Stimulated activated CD8-positive, alpha-beta memory T cell treated with anti-CD3 and anti-CD28 coated beads, Interleukin-15, amount 100 ng/mL, for 1 hour (primary cell): ENCODE measurements at places on chromosomes 2 and 18.

DNA sequence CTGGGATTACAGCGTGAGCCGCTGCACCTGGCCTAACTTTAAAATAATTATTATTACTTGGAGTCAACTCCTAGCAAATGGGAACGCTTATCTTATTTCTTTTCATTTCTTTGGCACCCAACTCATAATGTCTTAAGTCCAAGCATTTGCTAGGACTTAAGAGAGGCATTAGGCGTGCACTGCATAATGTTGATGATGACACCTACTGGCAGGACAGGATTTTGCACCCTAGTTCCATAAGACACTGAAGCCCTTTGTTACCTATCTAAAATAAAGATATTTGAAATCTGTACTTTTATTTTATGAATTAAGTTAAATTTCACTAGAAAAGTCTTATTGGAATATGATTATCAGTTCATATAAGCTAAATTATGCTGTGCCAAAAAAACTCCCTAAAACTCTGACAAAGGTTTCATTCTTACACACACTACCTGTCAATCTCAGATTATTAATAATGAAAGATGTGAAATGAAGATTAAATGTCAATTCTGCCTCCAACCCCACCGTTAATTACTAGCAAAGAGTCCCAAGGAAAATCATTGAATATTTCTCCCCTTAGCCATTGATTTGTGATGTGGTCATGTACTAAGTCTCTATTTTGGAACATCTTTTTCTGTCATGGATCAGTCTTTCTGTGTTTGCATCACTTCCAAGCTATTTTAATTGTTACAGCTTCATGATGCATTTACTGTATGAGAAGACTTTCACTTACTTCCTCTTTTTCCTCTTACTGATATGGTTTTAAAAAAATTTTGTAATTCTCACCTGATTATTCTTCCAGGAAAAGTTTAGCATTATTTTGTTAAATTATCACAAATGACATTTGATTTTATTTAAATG is 12.7 kb upstream of the CDH2 start:
- DNase-seq = no peak

- no peak for DNase-seq
These were observed 261.8 kb upstream of the LINC00305 start for GRCh38 chr18:64410685-64411084.

DNA sequence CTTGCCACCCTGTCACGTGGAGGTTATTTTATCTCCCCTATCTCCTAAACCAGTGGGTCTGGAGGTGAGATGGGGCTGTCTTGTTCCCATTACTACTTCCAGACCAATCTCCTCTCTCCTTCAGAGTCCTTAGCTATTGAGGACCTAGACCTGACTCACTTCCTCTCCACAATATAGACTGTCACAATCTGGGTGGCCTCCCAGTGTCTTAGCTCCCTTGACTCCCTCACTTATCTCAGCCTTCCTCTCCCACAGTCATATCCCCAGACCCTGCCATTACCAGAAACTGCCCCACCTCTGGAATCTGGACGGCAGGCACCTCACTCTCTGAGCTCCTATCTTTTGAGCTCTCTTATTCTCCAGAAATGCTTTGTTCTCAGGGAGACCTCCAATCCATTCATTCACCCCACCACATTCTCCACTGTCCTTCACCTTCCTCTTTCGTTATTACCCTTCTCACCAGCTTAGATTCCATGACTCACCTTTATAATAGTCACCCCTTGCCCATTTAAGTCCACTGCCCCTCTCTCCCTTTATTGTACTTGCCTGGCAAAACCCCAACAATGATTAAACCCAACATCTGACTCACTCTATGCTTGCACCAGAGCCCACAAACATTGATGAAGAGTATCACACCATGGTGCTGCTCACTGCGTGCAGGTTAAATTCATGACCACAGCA is 23.3 kb upstream of the SIX3 start:
- DNase-seq = no peak

DNA sequence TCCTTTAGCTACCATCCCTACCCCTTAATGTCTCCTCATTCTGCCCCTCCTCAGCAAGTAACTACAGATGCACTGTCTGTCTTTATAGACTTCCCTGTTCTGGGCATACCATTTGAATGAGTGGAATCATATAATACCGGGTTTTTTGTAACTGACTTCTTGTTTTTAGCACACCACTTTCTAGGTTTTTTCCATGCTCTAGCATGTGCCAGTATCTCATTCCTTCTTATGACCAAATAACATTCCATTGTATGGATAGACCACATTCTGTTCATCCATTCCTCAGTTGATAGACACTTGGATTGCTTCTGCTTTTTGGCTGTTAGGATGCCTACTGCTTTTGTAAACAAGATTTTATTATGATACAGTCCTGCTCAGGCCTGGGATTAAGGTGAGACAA is 154.7 kb downstream of the TSN start:
- no peak for DNase-seq

DNA sequence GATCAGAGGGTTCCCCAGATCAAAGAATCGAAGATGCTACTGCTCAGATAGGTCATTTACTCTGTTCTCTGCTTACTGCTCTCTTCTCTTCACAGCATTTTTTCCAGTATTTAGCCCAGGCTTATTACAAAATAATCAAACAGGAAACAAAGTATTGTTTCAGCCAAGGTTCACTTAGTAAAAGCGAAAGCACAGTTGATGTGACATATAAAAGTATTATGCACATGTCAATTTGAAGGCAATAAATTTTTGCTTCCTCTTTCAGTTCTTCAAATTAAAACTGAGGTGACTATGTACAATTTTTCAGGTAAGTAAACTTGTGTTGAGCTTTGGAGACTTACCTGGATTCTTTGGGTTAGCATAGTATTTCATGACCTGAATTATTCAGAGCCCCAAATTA is 262.8 kb upstream of the CHST9 start:
- DNase-seq = no peak

GRCh38 chr2:33230842-33231241 is 245.6 kb upstream of the RASGRP3 start:
- DNase-seq = no peak

GRCh38 chr2:119122663-119123062 is 35.9 kb downstream of the C1QL2 start:
- no peak for DNase-seq

GRCh38 chr2:217743966-217744761 is 258.6 kb downstream of the TNS1 start:
- DNase-seq = no peak

DNA sequence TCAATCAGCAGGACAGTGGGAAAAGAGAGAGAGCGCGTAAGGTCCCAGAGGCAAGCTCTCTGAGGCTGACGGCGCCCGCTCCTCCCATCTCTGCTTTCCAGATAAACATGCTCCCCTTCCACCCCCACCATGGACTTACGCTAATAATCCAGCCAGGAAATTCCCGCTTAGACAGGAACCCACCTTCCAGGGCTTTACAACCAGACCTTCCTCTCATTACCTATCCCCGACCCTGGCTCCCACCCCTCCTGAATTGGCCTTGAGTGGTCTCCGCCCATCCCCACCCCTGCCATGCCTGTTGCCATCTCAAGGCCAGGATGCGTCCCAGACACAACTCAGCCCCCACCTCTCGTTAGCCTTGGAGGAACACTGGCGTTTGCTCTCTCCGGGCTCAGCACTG is 131.1 kb downstream of the SMAD2 start:
- DNase-seq = no peak

GRCh38 chr2:39481611-39482010 is 44.5 kb upstream of the MAP4K3 start:
- DNase-seq = no peak

- DNase-seq = no peak
These were observed 139.9 kb downstream of the THADA start for GRCh38 chr2:43455731-43456642.

DNA sequence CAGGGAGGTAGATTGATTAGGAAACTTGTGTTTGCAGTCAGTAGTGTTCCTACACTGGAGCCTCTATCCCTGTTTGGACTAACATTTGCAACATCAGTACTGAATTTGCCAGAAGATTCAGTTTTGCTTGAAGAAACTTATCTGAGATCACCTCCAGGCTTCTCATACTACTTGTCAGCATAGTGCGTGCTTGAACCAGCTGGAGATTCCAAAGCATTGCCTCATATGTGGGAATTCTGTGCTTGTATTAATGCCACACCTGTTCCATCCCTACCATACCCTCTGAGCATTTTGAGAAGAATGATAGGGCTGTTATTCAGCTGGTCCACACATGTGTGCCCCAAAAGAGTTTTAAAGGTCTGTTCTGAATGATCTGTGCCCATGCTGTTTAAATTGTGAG is 148.7 kb downstream of the RAPGEF4 start:
- DNase-seq = no peak

GRCh38 chr2:22002066-22002465 is 878.3 kb downstream of the TDRD15 start:
- no peak for DNase-seq

DNA sequence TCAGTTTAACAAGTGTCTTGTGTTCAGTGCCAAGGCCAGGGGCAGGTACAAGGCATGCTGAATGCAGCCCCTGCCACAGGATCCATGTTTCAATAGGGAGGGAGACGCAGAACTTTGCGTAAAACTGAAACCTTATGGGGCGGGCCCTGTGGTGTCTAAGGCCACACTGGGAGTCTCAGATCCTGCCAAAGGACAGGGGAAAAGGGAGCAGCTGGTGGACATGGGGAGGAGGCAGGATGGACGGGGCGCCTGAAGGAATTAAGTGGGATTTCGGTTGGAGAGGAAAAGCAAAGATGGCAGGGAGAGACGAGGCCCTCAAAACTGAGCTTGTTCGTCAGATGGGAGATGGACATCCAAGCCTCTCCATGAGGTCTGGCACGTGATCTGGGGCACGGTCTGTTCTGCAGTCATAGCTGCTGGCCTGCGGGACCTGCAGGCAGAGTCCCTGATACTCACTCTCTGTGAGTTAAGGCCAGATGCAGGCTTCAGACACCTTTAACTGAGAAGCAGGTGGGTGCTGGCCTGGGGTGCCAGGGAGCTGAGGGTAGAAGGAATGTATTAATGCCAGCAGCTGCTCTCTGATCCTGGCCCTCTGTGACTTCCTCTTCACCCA is 48.8 kb downstream of the TCF7L1 start:
- DNase-seq = no peak

GRCh38 chr18:57220480-57220879 is 73.6 kb downstream of the BOD1L2 start:
- no peak for DNase-seq

DNA sequence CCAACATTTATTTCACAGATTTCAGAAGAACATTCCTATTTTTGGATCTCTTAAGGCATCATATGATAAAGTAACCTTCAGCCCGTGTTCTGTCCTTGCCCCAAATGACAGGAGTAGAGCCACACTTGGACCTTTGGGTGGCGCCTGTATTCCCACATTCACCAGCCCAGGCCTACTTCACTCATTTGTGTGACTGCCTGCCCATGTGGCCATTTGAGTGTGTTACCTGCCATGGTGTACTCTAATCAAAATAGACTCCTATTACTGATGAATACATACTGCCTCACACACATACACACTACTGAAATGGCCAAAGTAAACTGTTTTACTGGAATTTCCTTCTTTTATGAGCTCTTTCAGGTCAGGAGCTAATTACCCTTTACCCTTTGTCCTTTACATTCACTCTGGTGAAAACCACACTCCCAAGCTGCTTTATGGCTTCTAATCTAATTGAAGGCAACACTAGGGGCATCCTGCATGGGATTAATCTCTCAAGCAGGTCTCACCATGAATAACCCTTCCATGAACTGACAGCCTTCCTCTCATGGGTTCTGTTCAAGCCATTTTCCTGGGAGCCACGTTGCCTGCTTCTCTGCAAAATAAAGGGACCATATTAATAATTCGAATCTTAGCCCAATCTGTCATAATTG is 271.0 kb upstream of the GALNT5 start:
- DNase-seq = no peak

DNA sequence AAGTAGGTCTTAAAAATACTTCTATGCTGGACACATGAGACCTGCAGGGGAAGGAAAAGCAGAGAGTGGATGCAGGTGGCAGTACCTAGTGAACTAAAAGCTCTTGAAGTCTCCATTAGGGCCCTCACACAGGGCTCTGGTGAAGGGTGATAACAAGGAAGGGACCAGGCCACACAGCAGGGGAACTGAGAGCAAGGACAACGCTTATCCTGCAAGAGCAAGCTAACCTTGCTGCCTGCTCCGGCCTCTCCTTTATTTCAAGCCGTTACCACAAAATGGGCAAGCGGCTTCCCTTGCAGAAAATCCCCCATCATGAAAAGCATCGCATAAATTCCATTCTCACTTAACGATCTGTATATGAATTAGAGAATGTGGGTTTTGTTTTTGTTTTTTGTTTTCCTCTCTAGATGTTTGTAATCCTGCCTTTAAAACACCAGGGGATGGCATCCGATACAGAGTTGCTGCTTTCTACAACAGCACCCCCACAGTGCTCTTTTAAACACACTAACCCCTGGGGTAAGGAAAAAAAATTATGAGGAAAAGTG is 64.5 kb downstream of the CACNB4 start:
- DNase-seq = no peak

GRCh38 chr18:59874166-59874565 is 25.6 kb upstream of the PMAIP1 start:
- DNase-seq = no peak

DNA sequence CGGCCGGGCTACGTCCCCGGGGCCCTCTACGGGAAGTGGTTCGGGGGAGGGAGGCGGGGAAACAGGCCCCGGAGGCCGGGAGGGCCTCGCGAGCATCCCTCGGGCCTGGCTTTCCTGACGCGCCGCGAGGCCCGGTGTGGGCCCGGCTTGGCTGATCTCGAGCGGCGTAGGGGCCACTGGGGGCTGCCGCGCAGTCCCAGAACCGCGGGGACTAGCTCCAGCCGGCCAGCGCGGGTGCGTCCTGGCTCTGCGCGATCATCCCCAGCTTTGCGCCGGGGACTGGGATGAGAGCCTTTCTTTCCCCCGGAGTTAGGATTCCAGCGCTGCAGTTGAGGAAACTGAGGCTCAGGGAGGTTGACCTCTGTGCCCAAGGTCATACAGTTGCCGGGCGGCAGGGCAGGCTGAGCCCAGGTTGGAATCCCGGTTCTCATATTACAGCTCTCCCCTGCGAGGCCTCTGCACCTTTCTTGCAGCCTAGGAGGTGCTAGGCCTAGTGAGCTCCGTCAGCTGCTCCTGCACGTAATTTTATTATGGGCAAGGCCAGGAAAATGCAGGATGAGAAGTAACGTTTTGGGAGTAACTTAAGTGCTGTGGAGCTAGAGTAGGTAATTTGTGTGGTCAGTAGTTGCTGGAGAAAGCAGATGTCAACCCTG is 501 bp downstream of the LPIN1 start:
- DNase-seq = no peak

DNA sequence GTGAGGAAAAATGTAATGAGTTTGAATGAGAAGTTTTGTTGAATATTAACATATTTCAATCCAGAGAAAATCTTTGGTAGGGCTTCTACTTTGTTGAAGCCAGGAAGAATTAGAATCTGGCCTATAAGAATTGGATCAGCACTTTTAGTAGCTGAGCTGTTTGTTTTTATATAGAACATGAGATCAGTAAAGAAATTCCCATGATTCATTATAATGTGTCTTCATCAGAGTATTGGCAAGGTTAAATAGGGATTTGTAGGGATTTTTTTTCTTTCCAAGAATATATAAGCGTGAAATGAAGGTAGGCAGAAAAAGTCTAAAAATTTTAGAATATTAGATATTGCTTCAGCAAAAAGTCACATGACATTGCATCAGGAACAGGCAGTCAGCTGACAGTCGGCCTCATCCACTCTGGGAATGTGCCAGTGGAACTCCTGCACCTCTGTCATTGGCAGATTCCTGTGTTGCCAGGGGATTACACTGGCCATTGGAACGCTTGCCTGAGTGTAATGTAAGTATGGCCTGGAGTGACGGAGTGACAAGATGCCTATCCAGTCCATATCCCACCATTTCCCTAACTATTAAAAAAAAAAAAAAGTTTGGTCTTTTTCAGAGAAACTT is 60.6 kb downstream of the SERTAD2 start:
- DNase-seq = no peak
